Head of caudate nucleus (tissue), 42 donors: ENCODE measurements at places on chromosomes 13 and 19.
A peak's percentile ranks its signal among the peaks of the same experiment; 100 is the strongest.

- DNase-seq = no peak
These were observed 7.2 kb upstream of the TEX101 start for GRCh38 chr19:43407416-43408005.

GRCh38 chr13:101989798-101990350, 412.0 kb downstream of the FGF14 start:
- no peak for DNase-seq

GRCh38 chr13:25971459-25972145, 80.2 kb downstream of the SHISA2 start:
- no peak for DNase-seq

GRCh38 chr13:27792393-27793218, at the start of gene GSX1:
TSS of gene GSX1 (plus strand) at chr13:27792483. CDS start at chr13:27792691, 208 bp downstream.
- peak; percentile 78 for DNase-seq

- DNase-seq = no peak
These were observed 68.3 kb downstream of the FGF14 start for GRCh38 chr13:102333320-102334198.

DNA sequence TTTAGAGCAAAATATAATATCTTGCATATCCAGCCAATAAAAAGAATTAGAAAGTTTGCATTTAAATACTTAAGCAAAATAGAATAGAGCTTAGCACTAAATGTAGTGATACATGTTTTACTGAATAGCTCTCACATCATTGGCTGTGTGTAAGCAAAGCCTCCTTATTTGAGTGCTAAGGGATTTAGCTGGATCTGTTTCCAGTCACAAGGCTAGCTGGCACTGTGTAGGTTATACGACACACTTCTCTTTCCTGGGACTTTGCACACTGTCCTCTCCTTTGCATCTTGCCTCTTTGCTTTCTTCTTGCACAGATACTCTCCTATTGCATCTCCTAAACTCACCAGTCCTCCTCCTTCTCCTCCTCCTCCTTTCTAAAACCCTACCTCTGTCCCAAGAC, 423.8 kb downstream of the KLF5 start:
- no peak for DNase-seq

- DNase-seq = no peak
These were observed 6.7 kb downstream of the ZNF565 start for GRCh38 chr19:36207605-36208252.

- no peak for DNase-seq
These were observed 90.9 kb upstream of the ZNF507 start for GRCh38 chr19:32254509-32254890.

- DNase-seq = no peak
These were observed 27.4 kb upstream of the CACTIN start for GRCh38 chr19:3653865-3654513.

GRCh38 chr13:38340624-38341023, 9.0 kb upstream of the UFM1 start:
- no peak for DNase-seq

DNA sequence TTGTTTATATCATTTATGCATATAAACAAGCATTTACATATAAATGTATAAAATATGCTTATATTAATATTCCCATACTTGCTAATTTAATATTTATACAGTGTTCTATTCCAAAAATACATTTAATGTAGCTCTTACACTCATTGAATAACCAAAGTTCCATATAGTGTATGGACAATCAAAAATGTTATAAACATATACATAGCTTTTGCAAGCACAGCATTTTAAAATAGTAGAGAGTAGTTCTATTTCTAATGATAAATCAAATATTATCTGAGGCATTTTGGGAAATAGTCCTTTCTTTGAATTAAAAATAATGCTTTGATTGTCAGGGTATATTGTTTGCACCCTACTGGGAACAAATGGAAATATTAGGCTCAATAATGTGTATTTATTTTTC, 22.5 kb upstream of the COG6 start:
- no peak for DNase-seq

GRCh38 chr19:14033946-14034345, 2.4 kb downstream of the IL27RA start:
- DNase-seq = no peak

DNA sequence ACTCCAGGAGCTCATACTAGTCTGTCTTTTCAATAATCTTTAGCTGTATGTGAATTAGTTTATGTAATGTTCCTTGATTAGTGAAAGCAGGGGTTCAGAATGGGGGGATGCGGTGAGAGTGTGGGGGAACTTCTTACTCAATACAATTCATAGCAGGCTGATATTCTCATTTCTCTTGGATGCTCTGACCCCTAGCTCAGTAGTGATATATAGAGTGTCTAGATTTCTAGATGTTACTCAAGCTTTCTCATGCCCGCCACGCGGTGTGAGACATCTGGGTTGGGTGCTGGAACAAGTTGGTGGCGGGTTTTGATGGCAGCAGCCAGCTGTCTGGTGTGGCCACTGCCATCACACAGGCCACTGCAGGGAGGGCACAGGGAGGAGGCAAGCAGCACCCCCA, 39.3 kb upstream of the FLT1 start:
- DNase-seq = no peak

DNA sequence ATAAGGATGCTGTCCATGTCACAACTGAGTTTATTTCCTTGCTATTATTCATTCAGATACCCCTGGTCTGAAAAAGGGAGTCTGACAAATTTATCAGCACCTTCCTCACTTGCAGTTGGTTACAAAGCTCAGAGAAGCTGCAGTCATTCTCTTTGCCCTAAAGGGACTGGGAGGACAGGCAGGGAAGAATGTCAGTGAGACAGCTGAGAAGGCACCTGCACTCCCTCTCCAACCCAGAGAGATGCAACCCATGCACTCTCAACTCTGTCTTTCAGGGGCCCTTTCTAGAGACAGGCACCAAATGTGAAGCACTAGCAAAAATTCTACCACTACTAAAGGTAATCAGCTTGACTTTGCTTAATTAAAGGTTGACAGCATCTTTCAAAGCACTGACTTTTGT, 83.3 kb downstream of the CRYL1 start:
- DNase-seq = no peak

DNA sequence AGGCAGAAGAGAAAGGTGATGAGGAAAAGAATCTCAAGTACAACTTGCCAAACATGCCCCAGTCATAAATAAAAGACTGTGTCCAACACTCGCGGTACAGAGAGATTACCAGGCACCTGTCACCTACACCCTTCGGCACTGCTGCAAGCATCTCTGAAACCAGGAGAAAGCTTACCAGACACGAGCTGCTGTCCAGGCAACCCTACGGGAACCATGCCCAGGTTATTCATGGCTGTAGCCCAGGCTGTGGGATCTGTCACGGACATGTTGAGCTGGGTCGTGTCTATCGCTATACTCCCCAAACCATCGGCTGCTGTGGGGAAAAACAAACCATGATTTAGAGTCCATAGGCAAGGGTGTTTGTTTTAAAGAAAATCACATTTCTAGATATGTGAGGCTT, 375.0 kb downstream of the ENOX1 start:
- peak; percentile 52 for DNase-seq

- DNase-seq = no peak
These were observed 11.4 kb upstream of the SCEL start for GRCh38 chr13:77523834-77524728.

GRCh38 chr13:20348645-20349408, 116.7 kb upstream of the GJB6 start:
- no peak for DNase-seq

DNA sequence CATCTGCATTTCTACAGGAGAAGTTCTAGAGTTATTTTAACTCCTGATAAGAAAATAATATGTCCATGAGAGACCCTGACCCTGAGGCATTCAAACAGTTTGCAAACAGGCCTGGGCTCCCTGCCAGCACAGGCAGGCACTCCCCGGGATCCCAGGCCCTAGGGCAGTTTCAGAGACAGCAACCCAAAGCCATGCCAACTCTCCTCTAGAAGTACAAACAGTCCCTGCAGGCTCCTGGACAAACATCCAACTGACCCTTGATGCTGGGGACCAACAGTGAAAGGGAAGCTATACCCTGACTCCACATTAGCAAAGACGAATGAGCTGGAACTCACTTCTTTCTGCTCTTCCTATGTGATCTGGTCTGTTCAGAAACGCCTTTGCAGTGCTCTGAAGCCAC, 44.8 kb downstream of the CCDC70 start:
- no peak for DNase-seq

- no peak for DNase-seq
These were observed 2.6 kb upstream of the GSX1 start for GRCh38 chr13:27789495-27790303.

GRCh38 chr13:24145240-24145639, 15.3 kb upstream of the SPATA13 start:
- DNase-seq = no peak

- peak; percentile 97 for DNase-seq
These were observed at the start of gene ZNF841 for GRCh38 chr19:52095172-52096014. TSS of gene ZNF841 (minus strand) at chr19:52095765. CDS start at chr19:52084801, 10,964 bp downstream.

GRCh38 chr19:7622933-7623685, 6.2 kb downstream of the XAB2 start:
- DNase-seq = no peak

GRCh38 chr19:54094426-54095000, 6.1 kb downstream of the OSCAR start:
- DNase-seq = no peak

DNA sequence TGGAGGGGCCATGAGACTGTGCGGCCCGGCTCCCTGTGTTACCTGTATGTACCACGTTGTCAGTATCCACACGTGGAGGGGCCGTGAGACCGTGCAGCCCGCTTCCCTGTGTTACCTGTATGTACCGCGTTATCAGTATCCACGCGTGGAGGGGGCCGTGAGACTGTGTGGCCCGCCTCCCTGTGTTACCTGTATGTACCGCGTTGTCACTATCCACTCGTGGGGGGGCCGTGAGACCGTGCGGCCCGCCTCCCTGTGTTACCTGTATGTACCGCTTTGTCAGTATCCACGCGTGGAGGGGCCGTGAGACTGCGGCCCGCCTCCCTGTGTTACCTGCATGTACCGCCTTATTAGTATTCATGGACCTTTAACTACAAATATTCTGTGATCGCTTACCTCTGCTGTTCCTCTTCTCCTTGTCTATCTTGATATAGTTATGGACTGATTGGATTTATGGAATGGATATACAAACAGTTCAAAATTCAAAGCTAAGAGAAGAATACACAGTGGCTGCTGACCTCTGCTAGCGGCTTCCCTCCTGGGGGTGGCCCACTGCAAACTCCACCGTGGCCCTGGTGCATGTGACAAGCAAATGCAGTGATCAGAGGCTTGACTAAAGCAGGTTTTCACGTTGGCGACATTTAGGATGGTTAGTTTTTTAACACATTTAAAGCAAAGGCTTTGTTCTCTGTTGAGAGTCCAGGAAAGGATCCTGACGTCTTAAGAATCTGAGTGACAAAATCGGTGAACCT, 38.7 kb downstream of the ATP11A start:
- no peak for DNase-seq

DNA sequence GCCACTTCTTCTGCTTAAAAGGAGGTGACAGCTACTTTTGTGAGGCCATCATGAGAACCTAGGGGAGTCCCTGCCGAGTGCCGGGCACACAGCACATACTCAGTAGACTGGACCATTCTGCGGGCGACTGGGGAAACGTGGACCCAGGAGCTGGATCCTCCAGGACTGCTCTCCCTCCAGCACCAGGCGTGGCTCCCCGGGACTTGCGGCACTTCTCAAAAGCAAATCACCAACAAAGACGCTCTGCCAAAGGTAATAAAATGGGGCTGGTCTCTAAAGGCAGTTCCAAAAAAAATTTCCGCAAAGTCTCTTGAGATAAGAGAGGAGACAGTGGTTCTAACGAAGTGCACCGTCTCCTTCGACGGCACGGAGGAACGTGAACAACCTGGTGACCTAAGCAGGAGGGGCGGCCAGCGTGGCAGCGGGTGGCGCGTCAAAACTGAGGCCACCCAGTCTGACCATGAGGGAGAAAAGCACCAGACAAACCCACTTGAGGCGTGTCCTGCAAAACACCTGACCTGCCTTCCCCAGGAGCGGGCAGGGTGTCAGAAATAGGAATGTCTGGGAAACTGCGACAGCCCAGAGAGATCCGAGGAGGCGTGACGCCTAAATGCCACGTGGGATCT, 1.4 kb upstream of the TMPRSS9 start:
- no peak for DNase-seq

DNA sequence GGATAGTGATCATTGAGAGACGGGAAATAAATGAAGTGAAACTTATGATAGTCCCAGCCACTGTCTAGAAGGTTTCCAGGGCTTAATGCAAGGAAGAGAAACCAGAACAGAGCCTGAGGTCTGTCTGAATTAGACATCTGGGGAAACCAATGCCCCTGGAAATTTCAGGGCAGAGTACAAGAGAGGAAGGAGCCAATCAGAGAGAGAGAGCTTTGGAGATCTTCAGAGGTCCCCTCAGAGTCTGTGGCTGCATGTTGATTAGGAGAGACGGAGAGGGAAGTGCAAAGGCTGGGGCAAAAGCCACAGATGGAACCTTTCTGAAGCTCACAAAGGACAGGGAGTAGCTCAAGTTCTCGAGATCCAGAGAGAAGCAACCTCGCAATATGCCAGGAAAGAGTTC, 378.0 kb downstream of the DNAJC15 start:
- DNase-seq = no peak

DNA sequence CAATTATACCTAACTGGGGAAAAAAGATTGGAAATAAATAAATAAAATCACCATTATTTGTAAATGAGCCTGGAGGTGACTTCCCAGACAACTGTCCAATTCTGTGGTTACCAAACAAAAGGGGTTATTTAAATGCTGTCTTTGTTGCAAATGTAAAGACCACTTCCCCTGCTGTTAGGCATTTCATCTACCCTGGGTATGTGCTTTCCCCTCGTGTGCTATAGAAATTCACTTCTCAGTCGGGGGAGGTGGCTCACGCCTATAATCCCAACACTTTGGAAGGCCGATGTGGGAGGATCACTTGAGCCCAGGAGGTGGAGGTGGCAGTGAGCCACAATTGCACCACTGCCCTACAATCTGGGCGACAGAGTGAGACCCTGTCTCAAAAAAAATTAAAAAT, 101.9 kb upstream of the AKAP11 start:
- no peak for DNase-seq

GRCh38 chr13:99941086-99941485, 30.5 kb downstream of the ZIC5 start:
- no peak for DNase-seq

DNA sequence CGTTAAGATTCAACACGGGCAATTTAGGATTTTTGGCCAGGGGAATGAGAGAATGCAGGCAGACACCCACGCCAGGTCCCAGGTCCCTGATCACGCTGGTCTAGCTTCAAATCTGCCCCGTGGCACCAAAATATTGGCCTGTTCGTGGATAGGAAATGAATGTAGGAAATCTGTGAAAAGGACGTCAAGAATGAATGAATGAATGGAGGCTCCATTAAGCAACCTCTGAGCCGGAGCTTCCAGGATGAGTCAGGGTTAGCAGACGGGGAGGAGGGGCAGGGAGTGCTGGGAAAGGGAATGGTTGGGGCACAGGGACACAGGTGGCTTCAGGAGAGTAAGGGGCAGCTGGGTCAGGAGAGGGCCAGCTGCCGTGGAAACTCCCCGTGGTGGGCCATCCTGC, 4.2 kb downstream of the SULT2B1 start:
- DNase-seq = no peak

GRCh38 chr19:18029617-18030338, 21.8 kb downstream of the ARRDC2 start:
- peak; percentile 74 for DNase-seq
